ENCODE measurements at places on chromosomes 3 and 15. TPM values are rescaled to one million over a fixed set of nuclear protein-coding genes. Genes with fewer than 3 reads are reported as not detected.

The CHCHD6 gene
- total RNA-seq = 22.5 TPM

The ZBBX gene
- total RNA-seq = 27.4 TPM

The ESYT3 gene
- total RNA-seq = 6.5 TPM

The LRRC34 gene
- total RNA-seq = 14.1 TPM

The ZNF592 gene
- 14.1 TPM for total RNA-seq

The HCN4 gene
- total RNA-seq = 1.2 TPM

The CTXND1 gene
- total RNA-seq = 5.0 TPM

The ARHGAP31 gene
- total RNA-seq = 15.0 TPM

The TNNC1 gene
- 17.9 TPM for total RNA-seq

The IGSF10 gene
- 9.7 TPM for total RNA-seq

The DAZL gene
- total RNA-seq = 0.06 TPM

The HYAL1 gene
- 3.2 TPM for total RNA-seq

The PLA2G4E gene
- not detected for total RNA-seq

The KNG1 gene
- 0.17 TPM for total RNA-seq

The CCDC50 gene
- 70.3 TPM for total RNA-seq

The SLC51A gene
- 0.33 TPM for total RNA-seq

The RETNLB gene
- total RNA-seq = not detected

The NUTM1 gene
- total RNA-seq = not detected

The BOC gene
- total RNA-seq = 57.0 TPM

The PLSCR4 gene
- 43.8 TPM for total RNA-seq

The CLDN1 gene
- total RNA-seq = 11.4 TPM
